Chondrocyte (in vitro differentiated cells): ENCODE measurements at places on chromosomes 4 and X. TPM values are rescaled to one million over a fixed set of nuclear protein-coding genes. Genes with fewer than 3 reads are reported as not detected.

GRCh38 chrX:44947995-44948394 lies 75.0 kb downstream of the KDM6A start:
- DNase-seq = no peak
- no peak overlapping the region for H3K4me3 ChIP-seq
- H3K27ac ChIP-seq = no peak overlapping the region
- no peaks in the 10 kb centered on the region for H3K36me3 ChIP-seq

Gene CBR4
- total RNA-seq = 15.2 to 19.7 TPM (median 15.7 TPM) in 3 replicates

- H3K36me3 ChIP-seq = no peaks in the 10 kb centered on the region
- no peak for DNase-seq
- H3K27ac ChIP-seq = peak overlapping the region; percentile 86
- H3K27me3 ChIP-seq = no peaks in the 10 kb centered on the region
- H3K4me1 ChIP-seq = peaks cover 24% of the 10 kb centered on the region
These were observed 808 bp downstream of the PRDM5 start for GRCh38 chr4:120921456-120922380.

DNA sequence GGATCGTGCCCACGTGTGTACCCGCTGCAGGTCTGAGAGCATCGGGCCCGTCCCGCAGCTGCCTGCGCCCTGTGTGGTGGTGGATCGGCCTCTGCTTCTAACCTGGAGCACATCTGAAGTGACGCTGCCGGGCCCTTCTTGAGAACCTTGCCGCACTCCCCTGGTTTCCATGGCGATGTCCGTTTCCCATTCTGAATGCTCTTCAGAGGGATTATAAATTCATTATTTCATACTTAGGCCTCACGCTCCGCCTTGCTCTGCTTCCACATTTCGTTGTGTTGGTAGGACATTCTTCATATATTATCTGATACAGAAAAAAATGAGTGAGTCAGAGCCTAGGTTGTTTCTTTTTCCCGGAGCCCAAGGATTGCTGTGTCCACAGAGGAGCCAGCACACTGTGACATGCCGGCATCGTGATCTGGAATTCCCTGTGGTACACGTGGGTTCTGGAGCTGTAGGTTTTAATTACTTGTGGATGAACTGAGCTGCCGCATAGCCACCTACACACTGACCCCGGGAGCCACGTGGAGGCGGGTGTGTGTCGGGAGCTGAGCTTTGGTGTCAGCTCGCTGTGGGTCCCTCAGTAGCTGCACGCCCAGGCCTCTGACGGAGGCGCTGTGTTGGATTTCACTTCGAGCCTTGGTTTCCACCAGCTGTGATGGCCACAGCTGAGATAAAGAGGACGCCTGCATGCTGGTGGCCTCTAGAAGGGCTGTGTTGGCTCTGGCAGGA lies 63.4 kb downstream of the PSAPL1 start:
- H3K27me3 ChIP-seq = peaks cover 10% of the 10 kb centered on the region

GRCh38 chrX:74902806-74903205 lies 22.4 kb downstream of the NEXMIF start:
- no peaks in the 10 kb centered on the region for H3K27me3 ChIP-seq
- H3K27ac ChIP-seq = no peak overlapping the region
- DNase-seq = no peak
- H3K36me3 ChIP-seq = no peaks in the 10 kb centered on the region
- no peaks in the 10 kb centered on the region for H3K4me1 ChIP-seq

DNA sequence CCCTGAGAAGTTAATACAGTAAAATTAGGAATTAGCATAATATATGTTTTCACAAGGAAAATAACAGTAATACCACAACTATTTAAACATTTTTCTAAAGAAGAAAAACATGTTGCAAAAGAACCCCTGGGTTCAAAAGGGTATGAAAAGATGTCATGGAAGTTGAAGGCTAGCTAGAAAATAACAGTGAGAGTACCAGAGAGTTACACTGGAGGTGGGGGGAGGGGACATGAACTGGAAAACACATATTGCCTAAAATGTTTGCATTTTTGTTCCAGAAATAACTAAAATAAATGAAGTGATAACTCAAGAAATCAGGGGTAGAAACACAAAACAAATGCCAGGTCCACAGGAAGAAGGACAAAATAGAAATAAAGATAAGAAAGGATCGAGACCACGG lies 336.6 kb upstream of the MAD2L1 start:
- H3K4me3 ChIP-seq = no peak overlapping the region
- no peak for DNase-seq
- no peaks in the 10 kb centered on the region for H3K27me3 ChIP-seq
- H3K27ac ChIP-seq = no peak overlapping the region

Gene PDLIM3
- total RNA-seq = 14.3 to 68.5 TPM (median 63.0 TPM) in 3 replicates

Gene NXF2B
- not detected in 3 replicates for total RNA-seq

DNA sequence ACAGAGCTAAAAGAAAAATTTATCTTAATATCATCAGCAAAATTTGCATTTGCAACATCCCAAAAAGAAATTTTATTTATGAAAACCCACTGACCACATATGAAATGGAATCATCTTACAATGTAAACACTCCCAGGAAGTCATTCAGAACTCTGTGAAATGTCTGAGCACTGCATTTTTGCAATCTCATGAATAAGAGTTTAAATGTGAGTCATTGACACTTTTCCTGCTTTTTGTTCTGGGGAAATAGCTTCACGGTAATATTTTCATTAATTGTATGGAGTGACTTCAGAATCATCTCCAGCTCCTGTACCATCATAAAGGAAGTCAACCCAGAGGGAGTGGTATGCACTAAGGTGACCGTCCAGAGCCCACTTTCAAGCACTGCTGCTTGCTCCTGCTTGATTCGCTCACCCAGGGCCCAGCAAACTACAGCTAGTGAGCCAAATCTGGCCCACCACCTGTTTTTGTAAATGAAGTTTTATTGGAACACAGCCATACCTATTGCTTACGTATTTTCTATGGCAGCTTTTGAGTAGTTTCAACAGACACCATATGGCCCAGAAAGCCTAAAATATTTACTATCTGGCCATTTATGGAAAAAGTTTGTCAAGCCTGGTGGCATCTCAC lies 17.2 kb downstream of the EDNRA start:
- H3K27me3 ChIP-seq = no peaks in the 10 kb centered on the region
- H3K4me3 ChIP-seq = no peak overlapping the region
- peaks cover 63% of the 10 kb centered on the region for H3K4me1 ChIP-seq
- no peak for DNase-seq

- H3K36me3 ChIP-seq = no peaks in the 10 kb centered on the region
- no peak overlapping the region for H3K27ac ChIP-seq
- peaks cover 11% of the 10 kb centered on the region for H3K4me1 ChIP-seq
- H3K4me3 ChIP-seq = no peak overlapping the region
- no peaks in the 10 kb centered on the region for H3K27me3 ChIP-seq
- DNase-seq = no peak
These were observed 466.7 kb downstream of the GASK1B start for GRCh38 chr4:157706155-157706554.

Gene CT55
- not detected in 3 replicates for total RNA-seq

DNA sequence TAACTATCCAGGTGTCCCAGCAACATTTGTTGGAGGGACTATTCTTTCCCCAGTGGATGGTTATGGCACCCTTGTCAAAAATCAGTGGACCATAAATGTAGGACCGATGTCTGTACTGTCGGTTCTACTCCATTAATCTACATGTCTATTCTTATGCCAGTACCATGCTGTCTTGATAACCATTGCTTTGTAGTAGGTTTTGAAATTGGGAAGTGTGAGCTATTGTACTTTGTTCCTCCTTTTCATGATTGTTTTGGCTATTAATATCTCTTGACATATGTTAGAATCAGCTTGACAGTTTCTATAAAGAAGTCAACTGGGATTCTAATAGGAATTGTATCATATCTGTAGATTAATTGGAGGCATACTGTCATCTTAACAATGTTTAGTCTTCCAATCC lies 112.7 kb downstream of the HNRNPD start:
- no peaks in the 10 kb centered on the region for H3K4me1 ChIP-seq
- DNase-seq = no peak
- no peak overlapping the region for H3K27ac ChIP-seq
- H3K4me3 ChIP-seq = no peak overlapping the region
- H3K36me3 ChIP-seq = no peaks in the 10 kb centered on the region

GRCh38 chr4:110597582-110597981 lies 25.3 kb downstream of the PITX2 start:
- no peak for DNase-seq
- H3K36me3 ChIP-seq = peaks cover 2% of the 10 kb centered on the region
- H3K27ac ChIP-seq = no peak overlapping the region
- no peaks in the 10 kb centered on the region for H3K4me1 ChIP-seq

Gene LANCL3
- 0.05 TPM in 1 of 3 replicates, not detected in the others for total RNA-seq
